ENCODE measurements at places on chromosomes 7 and 10.

DNA sequence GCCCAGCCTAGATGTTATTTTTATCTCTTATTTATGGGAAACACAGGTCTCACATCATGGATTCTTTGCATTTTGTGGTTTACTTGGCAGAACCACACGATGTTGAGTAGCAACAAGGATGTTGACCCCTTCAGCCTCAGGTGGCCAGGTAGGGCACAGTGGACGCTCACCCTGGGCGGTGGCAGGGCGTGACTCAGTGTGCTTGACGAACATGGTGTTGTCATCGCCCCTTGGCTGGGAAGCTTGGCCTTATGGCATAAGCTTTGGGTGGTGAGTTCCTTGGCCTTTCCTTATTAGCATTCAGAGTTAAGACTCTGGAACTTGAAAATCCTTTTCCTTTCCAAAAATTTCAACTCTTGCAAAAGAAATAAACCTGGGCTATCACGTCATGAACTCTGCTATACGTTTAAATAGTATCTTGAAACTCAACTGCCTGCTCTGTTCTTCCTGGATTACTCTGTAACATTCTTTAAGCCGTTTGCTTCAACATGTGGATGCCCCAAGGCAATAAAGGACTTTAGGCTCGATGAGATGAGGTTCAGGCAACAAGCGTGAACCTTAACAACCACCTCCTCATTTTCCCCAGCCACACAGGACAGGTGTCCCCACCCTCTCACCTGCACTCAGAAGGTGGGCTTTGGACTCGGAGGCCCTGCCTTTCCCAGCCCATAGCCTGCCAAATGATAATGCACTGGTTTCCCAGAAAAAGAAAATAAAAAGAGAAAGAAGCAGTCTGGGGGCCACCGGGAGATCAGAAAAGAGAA is 22.5 kb upstream of the ECHDC3 start:
- H3K27me3 ChIP-seq: no peaks in the 10 kb centered on the region
- no peaks in the 10 kb centered on the region for H3K4me1 ChIP-seq
- H3K4me3 ChIP-seq: no peak overlapping the region

DNA sequence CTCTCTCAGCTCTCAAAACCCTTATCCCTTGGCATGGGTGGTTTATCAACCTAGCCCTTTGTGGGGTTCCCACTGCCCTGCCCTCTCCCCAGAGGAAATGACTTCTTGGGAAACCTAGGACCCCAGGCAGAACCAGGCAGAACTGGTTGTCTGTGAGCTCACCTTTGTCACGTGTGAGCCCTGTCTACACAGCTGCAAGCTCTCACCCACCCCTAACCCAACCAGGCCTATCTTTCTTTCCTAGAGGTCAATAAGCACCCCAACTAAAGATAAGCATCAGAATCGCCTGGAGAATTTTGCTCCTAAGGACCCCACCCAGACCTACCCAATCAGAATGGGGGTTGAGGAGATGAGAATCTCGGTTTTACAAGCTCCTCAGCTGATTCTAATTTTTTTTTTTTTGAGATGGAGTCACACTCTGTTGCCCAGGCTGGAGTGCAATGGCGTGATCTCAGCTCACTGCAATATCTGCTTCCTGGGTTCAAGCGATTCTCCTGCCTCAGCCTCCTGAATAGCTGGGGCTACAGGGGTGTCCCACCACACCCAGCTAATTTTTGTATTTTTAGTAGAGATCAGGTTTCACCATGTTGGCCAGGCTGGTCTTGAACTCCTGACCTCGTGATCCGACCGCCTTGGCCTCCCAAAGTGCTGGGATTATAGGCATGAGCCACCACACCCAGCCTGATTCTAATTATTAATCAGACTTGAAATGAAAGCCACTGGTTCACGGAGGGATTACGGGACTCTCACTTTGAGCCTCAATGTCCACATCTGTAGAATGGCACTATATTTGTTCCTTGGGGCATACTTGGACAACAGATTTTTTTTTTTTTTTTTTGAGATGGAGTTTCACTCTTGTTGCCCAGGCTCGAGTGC is 7.5 kb upstream of the DDIT4 start:
- no peaks in the 10 kb centered on the region for H3K36me3 ChIP-seq
- H3K27me3 ChIP-seq: no peaks in the 10 kb centered on the region
- DNase-seq: no peak
- H3K4me3 ChIP-seq: no peak overlapping the region
- peak overlapping the region; percentile 69 for H3K27ac ChIP-seq

GRCh38 chr10:7488418-7488829 is 77.6 kb upstream of the SFMBT2 start:
- peaks cover 26% of the 10 kb centered on the region for H3K27me3 ChIP-seq
- peak overlapping the region; percentile 77 for H3K27ac ChIP-seq
- H3K4me1 ChIP-seq: peaks cover 15% of the 10 kb centered on the region
- H3K36me3 ChIP-seq: no peaks in the 10 kb centered on the region

GRCh38 chr7:115229401-115230105 is 307.7 kb downstream of the MDFIC start:
- no peak for DNase-seq
- no peak overlapping the region for H3K27ac ChIP-seq
- H3K27me3 ChIP-seq: peaks cover 8% of the 10 kb centered on the region
- H3K4me3 ChIP-seq: no peak overlapping the region
- H3K36me3 ChIP-seq: no peaks in the 10 kb centered on the region

DNA sequence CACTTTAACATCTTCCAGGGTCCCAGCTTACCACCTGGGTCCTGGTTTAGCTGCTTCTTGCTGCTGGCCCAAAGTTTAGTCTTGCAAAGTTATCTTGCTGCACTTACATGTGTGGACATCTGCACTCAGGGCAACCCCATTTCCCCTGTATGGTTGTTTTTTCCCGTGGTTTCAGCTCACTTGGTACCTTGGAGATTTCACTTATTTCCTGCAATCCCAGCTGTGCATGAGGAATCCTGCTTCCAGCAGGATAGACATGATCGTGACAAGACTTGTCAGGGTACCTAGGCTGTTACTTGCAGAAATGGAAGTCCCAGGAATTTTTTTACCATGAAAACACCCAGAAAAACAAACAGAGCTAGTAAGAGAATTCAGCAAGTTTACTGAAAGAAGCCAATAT is 95.9 kb upstream of the LEP start:
- H3K27ac ChIP-seq: no peak overlapping the region
- DNase-seq: no peak
- no peaks in the 10 kb centered on the region for H3K36me3 ChIP-seq
- H3K4me3 ChIP-seq: no peak overlapping the region

GRCh38 chr10:103542764-103543616 is 49.5 kb downstream of the NEURL1 start:
- peaks cover 26% of the 10 kb centered on the region for H3K4me1 ChIP-seq
- peak overlapping the region; percentile 43 for H3K4me3 ChIP-seq
- H3K27me3 ChIP-seq: peaks cover 13% of the 10 kb centered on the region
- no peaks in the 10 kb centered on the region for H3K36me3 ChIP-seq
- no peak overlapping the region for H3K27ac ChIP-seq

GRCh38 chr7:14937581-14937980 is 35.0 kb upstream of the DGKB start:
- H3K27ac ChIP-seq: no peak overlapping the region
- H3K4me3 ChIP-seq: no peak overlapping the region
- peaks cover 7% of the 10 kb centered on the region for H3K27me3 ChIP-seq
- no peak for DNase-seq
- H3K36me3 ChIP-seq: no peaks in the 10 kb centered on the region

GRCh38 chr10:85635650-85636049 is 730.9 kb downstream of the GRID1 start:
- no peak overlapping the region for H3K27ac ChIP-seq
- no peak overlapping the region for H3K4me3 ChIP-seq
- H3K27me3 ChIP-seq: no peaks in the 10 kb centered on the region

GRCh38 chr10:101237081-101237981 is 8.1 kb upstream of the LBX1 start:
- DNase-seq: no peak
- peak overlapping the region; percentile 6 for H3K4me3 ChIP-seq
- H3K36me3 ChIP-seq: no peaks in the 10 kb centered on the region
- H3K27ac ChIP-seq: no peak overlapping the region
- H3K27me3 ChIP-seq: peaks cover 99% of the 10 kb centered on the region
- H3K4me1 ChIP-seq: peaks cover 8% of the 10 kb centered on the region

- DNase-seq: no peak
- H3K4me1 ChIP-seq: no peaks in the 10 kb centered on the region
- no peak overlapping the region for H3K4me3 ChIP-seq
- peaks cover 89% of the 10 kb centered on the region for H3K27me3 ChIP-seq
- no peak overlapping the region for H3K27ac ChIP-seq
Observed at GRCh38 chr10:123521556-123521955, 144.6 kb upstream of the GPR26 start.

DNA sequence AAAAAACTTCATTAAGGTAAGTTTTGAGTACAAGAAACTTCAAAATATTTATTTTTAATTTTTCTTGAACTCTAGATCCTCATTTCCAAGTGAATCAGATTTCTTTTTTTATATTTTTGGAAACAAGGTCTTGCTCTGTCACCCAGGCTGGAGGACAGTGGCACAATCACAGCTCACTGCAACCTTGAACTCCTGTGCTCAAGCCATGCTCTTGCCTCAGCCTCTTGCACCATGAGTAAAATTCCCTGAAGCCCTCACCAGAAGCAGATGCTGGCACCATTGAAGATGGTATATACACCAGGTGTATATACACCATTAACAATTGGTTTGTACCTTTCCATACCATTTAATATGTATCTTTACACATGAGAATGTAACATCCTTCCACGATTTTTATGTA is 45.1 kb upstream of the ODAD2 start:
- H3K27ac ChIP-seq: no peak overlapping the region
- DNase-seq: no peak
- peaks cover 2% of the 10 kb centered on the region for H3K27me3 ChIP-seq
- H3K36me3 ChIP-seq: no peaks in the 10 kb centered on the region
- no peak overlapping the region for H3K4me3 ChIP-seq

DNA sequence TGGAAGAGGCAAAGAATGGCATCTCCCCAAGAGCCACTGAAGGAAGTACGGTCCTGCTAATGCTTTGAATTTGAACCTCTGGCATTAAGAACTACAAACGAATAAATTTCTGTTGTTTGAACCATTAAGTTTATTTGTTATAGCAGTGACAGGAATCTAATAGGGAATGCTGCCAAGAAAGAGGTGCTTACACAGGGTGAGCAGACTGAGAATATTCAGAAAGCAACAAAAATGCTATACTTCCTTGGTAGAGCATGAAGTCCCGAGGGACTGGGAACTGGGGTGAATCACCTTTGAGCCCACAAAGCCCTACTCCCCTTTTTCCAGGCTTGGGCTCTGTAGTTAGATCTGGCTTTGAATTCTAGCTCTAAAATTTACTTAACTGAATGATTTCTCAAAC is 45.0 kb downstream of the PANK1 start:
- peaks cover 13% of the 10 kb centered on the region for H3K4me1 ChIP-seq
- peaks cover 19% of the 10 kb centered on the region for H3K36me3 ChIP-seq
- H3K4me3 ChIP-seq: no peak overlapping the region
- no peak for DNase-seq
- H3K27me3 ChIP-seq: no peaks in the 10 kb centered on the region
- peak overlapping the region; percentile 10 for H3K27ac ChIP-seq

DNA sequence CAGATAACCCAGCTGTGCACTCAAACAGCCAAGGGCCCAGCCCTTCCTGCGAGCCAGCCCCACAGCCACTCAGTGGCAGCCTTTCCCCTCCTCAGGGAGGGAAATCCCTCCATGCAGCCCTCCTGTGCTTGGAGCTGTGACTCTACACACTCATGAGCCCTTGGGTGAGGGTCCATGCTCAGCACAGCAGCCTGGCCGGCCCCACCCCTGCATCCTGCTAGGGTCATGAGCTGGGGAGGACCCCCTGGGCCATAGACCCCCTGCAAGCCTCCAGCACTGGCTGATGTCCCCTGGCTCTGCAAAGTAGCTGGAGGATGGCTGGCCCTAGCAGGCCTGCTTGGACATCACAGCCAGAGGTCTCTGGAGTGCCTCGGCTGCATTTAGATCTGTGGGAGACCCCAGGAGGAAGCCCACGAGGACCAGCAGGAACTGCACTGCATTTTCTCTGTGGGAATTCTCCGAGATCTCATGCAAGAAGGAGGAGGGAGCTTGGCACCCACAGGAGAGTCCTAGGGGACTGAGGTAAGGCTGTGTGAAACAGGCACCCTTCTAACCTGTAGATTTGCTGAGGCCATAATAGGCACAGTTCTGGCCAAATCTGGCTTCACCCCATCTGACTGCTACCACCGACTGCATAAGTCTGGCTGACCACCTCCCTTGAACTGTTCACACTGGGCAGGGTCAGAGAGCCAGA is 17.4 kb downstream of the TMEM273 start:
- peaks cover 4% of the 10 kb centered on the region for H3K4me1 ChIP-seq
- no peak overlapping the region for H3K27ac ChIP-seq
- no peak for DNase-seq
- H3K4me3 ChIP-seq: no peak overlapping the region
- H3K27me3 ChIP-seq: peaks cover 4% of the 10 kb centered on the region

- peaks cover 8% of the 10 kb centered on the region for H3K4me1 ChIP-seq
- H3K27me3 ChIP-seq: no peaks in the 10 kb centered on the region
- H3K36me3 ChIP-seq: peaks cover 11% of the 10 kb centered on the region
- no peak overlapping the region for H3K4me3 ChIP-seq
- no peak overlapping the region for H3K27ac ChIP-seq
Observed at GRCh38 chr7:732094-732541, 5.0 kb upstream of the PRKAR1B start.

DNA sequence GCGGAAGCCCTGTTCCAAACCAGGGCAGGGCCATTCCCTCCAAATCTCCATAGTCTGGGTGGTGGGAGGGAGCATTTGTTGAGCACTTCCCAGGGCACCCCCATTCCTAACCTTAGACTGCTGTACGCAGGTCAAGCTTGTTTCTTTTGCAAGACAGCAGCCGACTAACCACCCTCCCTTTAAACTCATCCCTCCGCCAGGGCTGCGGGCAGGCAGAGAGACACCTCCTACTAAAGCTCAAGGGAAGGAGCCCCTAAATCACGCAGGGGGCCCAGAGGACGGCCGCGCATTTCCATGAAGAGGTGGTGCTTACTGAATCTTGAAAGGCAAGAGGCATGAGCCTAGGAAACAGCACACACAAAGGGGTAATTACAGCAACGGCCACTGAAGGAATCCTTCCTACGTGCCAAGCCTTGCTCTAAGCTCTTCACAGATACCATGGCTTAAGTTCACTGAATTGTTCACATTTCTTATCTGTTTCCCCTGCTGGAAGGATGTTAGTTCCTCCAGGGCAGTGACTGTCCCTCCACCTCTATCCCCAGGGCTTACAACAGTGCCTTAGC is 90.0 kb downstream of the PROSER2 start:
- peaks cover 15% of the 10 kb centered on the region for H3K4me1 ChIP-seq
- DNase-seq: no peak
- no peak overlapping the region for H3K4me3 ChIP-seq
- H3K27me3 ChIP-seq: no peaks in the 10 kb centered on the region
- no peaks in the 10 kb centered on the region for H3K36me3 ChIP-seq

All from mesothelial cell of epicardium (in vitro differentiated cells).